ENCODE measurements at places on chromosomes 11 and 22. TPM values are rescaled to one million over a fixed set of nuclear protein-coding genes. Genes with fewer than 3 reads are reported as not detected.

Gene MMP7
- total RNA-seq = 9.1 TPM

Gene SLC22A12
- total RNA-seq = not detected

Gene AIFM3
- total RNA-seq = 26.3 TPM

Gene P2RY2
- total RNA-seq = 3.8 TPM

Gene FAM227A
- 23.3 TPM for total RNA-seq

Gene BCO2
- total RNA-seq = 16.1 TPM

Gene TRMT2A
- 53.2 TPM for total RNA-seq

Gene OR56B4
- total RNA-seq = not detected
